ENCODE measurements at places on chromosomes 2 and 18. TPM values are rescaled to one million over a fixed set of nuclear protein-coding genes. Genes with fewer than 3 reads are reported as not detected.

Gene PAX3
- 47.2 TPM for total RNA-seq

Gene FER1L5
- 1.2 TPM for total RNA-seq

Gene GKN2
- not detected for total RNA-seq

Gene SFTPB
- not detected for total RNA-seq

Gene CDK15
- total RNA-seq, result 0.11 TPM

Gene IL36A
- not detected for total RNA-seq

Gene PARD3B
- 7.7 TPM for total RNA-seq

Gene STK11IP
- 43.9 TPM for total RNA-seq

Gene GNLY
- not detected for total RNA-seq

Gene CWC22
- total RNA-seq, result 26.7 TPM

Gene ONECUT2
- 1.2 TPM for total RNA-seq

Gene TMEM169
- total RNA-seq, result 1.1 TPM

Gene DPP10
- not detected for total RNA-seq

Gene CERKL
- total RNA-seq, result 0.72 TPM

Gene SNORC
- total RNA-seq, result 4.7 TPM

All from A673 (cell line).